ENCODE measurements at places on chromosomes 2 and 18.

GRCh38 chr2:141899740-141900139, 231.1 kb downstream of the LRP1B start:
- no peak for DNase-seq

GRCh38 chr2:196268538-196269338, 97.4 kb upstream of the STK17B start:
- DNase-seq, result no peak

- no peak for DNase-seq
Observed at GRCh38 chr2:30030361-30030760, 109.0 kb upstream of the ALK start.

DNA sequence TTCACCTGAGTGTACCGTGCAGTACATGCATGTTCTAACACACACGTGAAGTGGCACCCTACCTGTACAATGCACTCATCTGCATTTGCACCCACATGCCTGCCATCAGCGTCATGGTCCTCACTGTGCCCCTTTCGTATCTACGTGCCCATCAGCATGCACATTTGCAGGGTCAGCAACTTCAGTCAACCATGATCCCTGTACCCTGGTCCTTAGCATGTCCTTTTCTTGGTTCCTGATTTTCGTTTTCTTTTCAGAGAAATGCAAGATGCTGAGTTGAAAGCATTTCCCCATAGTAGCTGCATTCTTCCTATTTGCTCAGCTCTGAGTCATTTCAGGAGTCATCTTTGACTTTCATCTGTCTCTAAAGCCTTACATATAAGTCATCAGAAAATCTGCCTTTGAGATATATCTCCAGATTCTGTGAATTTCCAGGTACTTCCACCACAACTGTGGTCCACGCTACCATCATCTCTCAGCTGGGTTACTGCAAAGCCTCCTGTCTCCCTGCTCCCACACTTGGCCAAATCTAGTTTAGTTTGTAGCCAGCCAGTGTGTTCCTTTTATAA, 14.7 kb upstream of the PUM2 start:
- DNase-seq, result no peak

DNA sequence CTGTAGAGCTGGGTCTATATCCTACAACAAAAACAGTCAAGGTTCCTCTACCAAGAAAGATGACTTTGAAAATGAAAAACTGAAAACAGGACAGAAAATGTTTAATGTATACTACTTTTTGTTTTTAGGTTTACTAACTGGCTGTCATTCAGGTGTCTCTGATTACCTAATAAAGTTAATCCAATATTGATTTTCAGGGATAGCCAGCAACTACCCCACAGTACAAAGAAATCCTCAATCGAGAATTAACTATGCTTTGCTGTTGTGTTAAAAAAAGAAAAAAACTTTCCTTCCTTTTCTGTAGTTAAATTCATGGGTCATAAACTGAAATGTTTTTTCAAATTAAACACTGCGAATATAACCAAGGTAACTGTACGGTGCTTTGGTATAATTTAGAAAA, 45.8 kb downstream of the TTR start:
- no peak for DNase-seq

DNA sequence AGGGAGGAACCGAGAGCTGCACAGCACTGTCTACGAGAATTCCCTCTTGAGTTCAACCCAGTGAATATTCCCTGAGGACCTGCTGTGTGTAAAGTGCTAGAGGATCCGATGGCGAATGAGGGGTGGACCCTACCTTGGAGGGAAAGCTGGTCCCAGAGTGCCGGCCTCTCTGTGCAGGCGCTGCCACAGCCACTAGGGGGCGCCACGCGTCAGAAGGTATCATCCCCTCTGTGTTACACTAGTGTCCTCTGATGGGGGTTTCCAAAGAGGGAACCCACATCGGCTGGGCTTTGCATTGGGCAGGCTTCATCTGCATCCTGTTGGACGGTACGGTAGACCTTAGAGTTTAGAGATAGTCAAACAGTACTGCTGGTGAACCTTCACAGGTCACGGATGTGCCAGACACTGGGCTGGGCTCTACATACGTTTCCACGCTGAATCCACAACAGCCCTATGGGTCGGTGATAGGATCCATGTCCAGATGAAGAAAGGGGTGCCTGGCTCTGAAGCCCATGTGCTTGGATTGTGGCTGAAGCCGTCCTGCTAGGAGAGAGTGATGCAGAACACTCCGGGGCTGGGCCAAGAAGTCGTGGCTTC, 39.0 kb downstream of the COA5 start:
- peak; percentile 73 for DNase-seq

- DNase-seq, result no peak
Observed at GRCh38 chr18:13409997-13410396, 191.4 kb downstream of the LDLRAD4 start.

DNA sequence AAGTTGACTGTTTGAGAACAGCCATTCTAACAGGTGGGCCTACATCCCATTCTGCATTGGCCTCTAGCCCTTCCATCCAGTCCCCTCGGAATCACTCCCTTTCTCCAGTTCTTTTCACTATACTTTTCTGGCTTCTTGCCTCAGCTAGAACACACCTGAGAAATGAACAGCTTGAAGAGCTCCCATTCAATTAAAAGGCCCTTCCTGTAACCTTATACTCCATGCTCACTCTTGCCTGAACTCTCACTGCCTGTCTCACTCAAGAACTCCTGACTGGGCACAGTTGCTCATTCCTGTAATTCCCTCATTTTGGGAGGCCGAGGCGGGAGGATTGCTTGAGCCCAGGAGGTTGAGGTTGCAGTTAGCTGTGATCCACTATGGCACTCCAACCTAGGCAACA, 23.6 kb downstream of the CHRNA1 start:
- no peak for DNase-seq

- DNase-seq, result no peak
Observed at GRCh38 chr18:60684843-60685513, 312.4 kb upstream of the MC4R start.

GRCh38 chr2:10541081-10541480, 93.0 kb upstream of the ODC1 start:
- DNase-seq, result no peak

GRCh38 chr2:74036450-74037195, 51.9 kb downstream of the TET3 start:
- DNase-seq, result no peak

- DNase-seq, result no peak
Observed at GRCh38 chr2:85583667-85584353, 421 bp upstream of the VAMP5 start.

- no peak for DNase-seq
Observed at GRCh38 chr2:105888625-105889024, 143.9 kb downstream of the NCK2 start.

- DNase-seq, result no peak
Observed at GRCh38 chr2:164688896-164689419, 67.7 kb upstream of the GRB14 start.

GRCh38 chr18:37584952-37585695, 19.5 kb upstream of the CELF4 start:
- DNase-seq, result no peak

DNA sequence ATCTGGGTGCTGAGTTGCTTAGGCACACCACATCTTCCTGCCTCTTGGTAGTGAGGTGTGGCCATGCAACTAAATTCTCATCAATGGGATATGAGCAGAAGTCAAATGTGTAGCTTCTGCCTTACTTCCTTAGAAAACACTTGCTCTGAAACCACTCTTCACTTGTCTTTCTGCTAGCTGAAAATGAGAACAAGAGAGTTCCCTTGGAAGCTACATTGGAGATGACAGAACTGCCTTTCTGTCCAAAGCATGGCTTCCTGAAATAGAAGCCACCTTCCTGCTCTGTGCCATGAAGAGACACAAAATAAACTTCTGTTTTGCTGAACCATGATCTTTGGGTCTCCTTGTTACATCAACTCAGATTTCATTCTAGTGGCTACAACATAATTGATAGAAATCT, 659.9 kb downstream of the IRS1 start:
- DNase-seq, result no peak

DNA sequence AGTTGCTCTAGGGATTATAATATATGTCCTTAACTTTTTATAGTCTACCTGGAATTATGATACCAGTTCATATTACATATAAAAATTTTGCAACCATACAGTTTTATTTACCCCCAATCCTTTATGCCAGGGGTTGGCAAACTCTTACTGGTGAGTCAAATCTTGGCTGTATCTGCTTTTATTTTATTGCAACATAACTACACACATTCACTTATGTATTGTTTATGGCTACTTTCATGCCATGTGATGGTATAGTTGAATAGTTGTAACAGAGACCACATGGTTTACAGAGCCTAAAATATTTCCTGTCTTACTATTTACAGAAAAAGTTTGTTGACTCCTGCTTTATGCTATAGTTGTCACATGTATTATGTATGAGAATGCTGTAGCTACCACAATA, 25.8 kb upstream of the DLX2 start:
- DNase-seq, result no peak

GRCh38 chr18:10387399-10387798, 67.0 kb upstream of the APCDD1 start:
- no peak for DNase-seq

DNA sequence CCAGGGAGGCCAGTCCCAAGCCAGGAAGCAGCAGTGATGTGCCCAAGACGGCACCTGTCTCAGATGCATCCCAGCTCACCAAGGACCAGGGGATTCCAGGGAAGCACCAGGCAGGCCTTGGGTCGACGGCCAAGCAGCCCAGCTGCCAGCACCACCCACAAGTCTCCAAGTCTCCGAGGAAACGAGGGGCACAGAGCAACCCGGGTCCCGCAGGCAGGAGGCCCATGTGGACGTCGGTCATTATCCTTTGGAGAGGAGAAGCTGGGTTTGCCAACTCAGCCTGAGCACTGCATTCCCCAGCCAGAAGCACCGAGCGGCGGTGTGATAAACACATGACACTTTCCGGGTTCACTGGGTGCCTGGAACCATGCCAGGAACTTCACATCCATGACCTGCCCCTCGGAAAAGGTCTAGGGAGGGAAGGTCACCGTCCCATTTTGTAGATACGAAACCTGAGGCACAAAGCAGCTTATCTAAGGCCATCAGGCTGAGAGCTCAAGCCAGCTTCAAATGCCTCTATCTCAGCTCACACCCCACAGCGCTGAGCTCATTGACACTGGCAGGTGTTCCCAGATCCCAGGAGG, 104.5 kb downstream of the ZNF516 start:
- no peak for DNase-seq

DNA sequence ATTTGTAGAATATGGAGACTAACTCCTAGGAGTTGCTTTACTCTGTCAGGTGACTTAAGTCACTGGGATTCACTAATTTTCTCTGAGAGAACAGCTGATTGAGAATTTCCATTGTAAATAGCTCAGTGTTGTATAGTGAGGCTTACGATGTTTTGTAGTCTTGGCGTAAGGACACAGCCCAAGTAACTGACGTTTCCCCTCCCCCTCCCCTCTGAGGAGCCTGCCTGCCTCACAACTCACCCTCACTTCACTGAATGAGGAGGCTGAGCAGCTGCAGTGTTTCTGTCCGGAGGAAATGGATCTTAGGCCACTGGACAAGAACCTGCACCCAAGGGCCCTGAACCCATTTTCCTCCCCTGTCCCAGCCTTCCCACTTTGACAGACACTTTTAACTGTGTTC, 264.6 kb downstream of the PHLPP1 start:
- no peak for DNase-seq

- DNase-seq, result no peak
Observed at GRCh38 chr18:79781331-79781941, 16.3 kb upstream of the KCNG2 start.

DNA sequence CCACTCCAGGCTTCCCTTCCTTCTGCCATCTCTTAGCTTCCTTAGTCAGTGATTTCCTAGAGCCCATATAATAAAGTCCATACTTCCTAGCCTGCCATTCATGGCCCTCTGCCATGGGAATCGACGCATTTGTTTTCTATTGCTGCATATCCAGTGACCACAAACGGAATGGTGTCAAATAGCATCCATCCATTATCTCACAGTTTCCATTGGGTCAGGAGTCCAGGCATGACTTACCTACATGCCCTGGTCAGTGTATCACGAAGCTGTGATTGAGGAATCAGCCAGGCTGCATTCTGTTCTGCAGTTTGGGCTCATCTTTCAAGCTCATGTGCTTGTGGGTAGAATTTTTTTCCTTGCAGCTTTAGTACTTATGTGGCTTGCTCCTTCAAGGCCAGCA, 209.7 kb upstream of the EPAS1 start:
- DNase-seq, result no peak

GRCh38 chr2:177243476-177243875, 21.1 kb downstream of the NFE2L2 start:
- DNase-seq, result no peak

DNA sequence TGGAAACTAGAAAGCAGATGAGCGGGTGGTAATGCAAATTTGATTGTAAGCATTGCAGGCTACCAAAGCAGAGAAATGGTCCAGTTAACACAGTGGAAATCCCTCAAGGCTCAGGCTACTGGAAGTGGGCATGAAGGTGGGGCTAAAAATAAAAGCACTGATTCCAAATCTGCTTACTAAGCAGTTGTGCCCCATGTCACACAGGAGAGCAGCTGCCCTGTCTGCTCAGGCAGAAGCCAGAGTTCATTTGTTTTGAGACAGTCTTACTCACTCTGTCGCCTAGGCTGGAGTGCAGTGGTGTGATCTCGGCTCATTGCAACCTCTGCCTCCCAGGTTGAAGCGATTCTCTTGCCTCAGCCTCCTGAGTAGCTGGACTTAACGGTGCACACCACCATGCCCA, 42.5 kb upstream of the TSPYL6 start:
- no peak for DNase-seq

- DNase-seq, result no peak
Observed at GRCh38 chr2:195319112-195319460, 337.9 kb upstream of the SLC39A10 start.

DNA sequence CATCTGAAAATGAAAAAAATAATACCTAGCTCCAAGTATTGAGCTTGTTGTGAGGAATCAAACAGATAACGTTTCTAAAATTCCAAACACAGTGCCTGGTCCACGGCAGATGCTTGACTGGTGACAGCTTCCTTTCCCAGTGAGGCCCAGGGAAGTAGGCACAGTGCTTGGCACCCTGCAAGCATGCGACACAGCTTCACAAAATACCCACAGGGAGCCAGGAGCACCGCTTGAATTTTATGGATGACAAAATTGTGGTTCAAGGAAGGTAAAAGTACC, 205.1 kb upstream of the TNP1 start:
- DNase-seq, result no peak

GRCh38 chr2:38635139-38635538, 30.8 kb upstream of the GALM start:
- DNase-seq, result no peak

DNA sequence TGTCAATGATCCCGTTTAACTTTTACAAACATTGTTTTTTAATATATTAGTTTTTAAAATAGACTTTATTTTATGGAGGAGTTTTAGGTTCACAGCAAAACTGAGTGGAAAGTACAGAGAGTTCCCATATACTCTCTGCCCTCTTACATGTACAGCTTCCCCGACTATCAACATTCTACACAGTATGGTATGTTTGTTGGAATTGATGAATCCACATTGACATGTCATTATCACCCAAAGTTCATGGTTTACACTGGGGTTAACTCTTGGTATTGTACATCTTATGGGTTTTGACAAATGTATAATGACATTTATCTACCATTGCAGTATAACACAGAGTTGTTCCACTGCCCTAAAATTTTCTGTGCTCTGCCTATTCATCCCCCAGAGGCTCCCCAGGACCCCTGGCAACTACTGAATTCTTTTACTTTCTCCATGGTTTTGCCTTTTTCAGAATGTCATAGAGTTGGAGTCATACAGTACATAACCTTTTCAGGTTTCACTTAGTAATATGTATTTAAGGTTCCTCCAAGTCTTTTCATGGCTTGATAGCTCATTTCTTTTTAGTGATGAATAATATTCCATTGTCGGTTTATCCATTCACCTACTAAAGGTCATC, 5.5 kb downstream of the APLF start:
- no peak for DNase-seq
